Globus pallidus (tissue), 1 donor: ENCODE measurements at places on chromosomes 2 and 18.

DNA sequence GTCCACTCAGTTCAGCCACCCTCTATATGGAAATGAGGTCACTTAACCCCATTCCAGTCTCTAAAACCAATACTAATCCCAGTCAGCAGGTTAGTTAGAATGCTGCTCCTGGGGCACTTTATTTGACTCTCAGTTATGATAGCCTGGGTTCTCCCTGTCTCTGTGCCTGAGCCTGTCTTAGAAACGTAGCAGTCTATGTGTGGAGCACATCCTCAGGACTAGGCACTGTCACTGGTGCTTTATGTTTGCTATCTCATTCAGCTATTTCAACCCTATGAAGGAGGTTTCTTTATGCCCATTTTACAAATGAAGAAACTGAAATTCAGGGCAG, 152.5 kb upstream of the PKDCC start:
- no peak for DNase-seq

DNA sequence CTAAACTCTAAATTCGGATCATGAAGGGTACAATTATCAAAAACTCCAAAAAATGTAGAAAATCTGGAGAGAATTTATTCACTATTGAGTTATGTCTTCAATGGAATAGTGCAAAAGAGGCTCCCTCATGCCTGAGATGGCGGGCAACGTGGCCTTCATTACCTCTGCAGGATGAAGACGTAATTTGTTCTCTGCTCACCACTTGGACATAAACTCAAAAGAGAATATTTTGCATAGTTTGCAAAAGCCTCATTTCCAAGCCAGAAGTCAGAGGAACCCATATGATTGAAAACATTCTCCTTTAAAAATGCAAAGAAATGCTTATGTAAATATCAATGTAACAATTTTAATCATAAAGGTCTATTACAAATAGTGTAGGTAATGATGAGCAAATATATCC, 58.7 kb downstream of the SLC25A12 start:
- no peak for DNase-seq

GRCh38 chr18:45843019-45843418, 17.5 kb downstream of the SIGLEC15 start:
- no peak for DNase-seq

- DNase-seq: no peak
Observed at GRCh38 chr2:223701761-223702160, 99.6 kb upstream of the SCG2 start.

DNA sequence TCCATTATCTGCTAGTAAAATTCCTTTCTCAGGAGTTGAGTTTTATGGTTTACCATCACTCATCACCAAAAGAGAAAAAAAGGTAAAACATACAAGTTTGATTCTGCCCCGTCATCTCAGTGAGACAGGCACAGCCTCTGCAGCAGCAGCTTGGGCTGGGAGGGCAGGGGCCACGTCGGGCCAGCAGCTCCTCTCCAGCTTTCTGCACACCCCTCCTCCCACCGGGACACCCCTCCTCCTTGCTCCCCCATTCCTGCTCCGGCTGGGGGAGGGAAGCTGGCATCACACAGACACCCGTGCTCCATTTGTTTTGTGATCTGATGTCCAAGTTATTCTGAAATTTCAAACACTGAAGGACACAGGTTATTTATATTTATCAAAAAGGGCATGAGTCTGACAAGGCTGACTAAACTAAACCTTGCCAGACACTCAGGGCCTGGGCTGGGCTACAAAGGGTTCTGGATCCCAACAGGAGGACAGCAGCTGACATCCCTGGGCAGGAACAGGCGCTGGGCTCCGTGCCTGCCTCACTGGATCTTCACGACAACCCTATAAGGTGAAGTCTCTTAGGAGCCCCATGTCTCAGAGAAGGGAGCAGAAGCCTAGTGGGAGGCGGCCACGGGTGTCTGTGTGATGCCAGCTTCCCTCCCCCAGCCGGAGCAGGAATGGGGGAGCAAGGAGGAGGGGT, 71.4 kb downstream of the HDAC4 start:
- DNase-seq: no peak

- DNase-seq: no peak
Observed at GRCh38 chr2:120538691-120539423, 192.9 kb downstream of the INHBB start.

DNA sequence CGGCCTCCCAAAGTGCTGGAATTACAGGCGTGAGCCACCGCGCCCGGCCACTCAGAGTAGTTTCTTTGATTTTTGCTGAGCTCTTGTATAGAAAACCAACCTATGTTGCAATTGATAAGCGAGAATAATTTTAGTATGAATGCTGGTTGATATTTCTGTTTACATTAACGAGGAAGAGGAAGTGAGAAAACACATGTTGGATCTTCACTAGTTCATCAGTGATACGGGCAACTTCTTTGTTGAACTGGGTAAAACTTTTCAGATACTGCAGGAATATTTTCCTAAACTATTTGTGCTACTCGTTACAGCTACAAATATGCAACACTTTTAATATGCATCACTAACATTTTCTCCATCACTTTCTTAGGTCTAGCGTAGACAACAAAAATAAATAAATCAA, 67.9 kb upstream of the SLC25A52 start:
- DNase-seq: no peak

GRCh38 chr18:9712611-9713010, 4.5 kb downstream of the RAB31 start:
- DNase-seq: no peak

- no peak for DNase-seq
Observed at GRCh38 chr2:64711252-64711800, 57.6 kb upstream of the SERTAD2 start.

GRCh38 chr18:51138936-51139335, 58.5 kb downstream of the MEX3C start:
- no peak for DNase-seq

DNA sequence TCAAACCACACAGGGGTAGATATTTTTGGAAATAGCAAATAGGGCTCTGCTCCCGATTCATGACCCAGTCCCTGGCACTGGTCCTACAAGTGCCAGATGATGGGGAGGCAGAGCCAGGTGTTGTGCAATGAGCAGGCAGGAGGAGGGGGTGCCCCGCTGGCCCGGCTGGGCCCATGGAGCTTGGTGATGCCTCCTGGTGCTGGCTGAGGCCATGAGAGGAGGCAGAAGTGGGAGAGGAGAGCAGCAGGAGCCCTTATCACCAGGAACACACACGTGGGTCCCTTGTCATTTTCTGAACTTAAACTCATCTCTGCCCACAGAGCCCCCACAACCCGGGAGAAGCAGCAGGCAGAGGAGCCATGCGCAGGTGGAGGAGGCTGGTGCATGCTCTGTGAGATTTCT, 90.5 kb upstream of the MAPK4 start:
- peak; percentile 22 for DNase-seq

GRCh38 chr2:109339519-109339966, 210.5 kb downstream of the SH3RF3 start:
- DNase-seq: no peak

DNA sequence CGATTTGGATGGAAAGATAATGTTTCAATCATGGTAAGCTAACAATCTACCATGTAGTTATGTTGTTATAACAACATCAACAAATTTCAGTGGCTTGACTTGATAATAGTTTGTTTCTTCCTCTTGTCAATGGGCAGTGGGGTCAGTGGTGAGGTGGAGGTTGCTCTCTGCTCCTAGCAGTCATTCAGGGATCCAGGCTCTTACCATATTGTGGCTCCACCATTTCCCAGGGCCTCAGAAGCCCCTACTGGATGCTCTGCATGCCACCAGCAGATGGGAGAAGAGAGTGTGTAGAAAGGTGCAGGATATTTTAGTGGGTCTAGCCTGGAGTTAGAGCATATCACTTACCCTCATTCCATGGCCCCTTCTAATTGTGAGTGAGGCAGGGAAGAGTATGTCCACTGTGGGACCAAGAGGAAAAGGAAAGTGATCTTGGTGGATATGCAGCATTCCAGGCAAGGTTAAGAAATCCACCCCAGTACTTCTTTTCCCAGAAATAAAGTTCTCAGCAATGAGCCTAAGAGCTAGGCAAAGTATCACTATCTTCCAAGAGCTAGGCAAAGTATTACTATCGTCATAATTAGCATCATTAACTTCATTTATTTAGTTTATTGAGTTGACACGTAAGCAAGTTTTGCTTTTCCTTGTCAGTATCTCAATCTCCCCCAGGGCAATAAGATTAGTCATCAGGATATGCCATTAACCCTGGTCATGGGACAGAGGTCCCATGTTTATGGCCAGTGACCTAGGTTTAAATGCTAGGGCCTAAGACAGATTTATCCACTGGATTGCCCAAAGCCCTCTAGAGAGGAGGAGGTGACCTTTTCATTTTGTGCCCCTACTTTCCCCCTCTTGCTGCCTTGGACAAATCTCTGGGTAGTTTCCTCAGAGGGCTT, 4.2 kb upstream of the IWS1 start:
- DNase-seq: no peak

DNA sequence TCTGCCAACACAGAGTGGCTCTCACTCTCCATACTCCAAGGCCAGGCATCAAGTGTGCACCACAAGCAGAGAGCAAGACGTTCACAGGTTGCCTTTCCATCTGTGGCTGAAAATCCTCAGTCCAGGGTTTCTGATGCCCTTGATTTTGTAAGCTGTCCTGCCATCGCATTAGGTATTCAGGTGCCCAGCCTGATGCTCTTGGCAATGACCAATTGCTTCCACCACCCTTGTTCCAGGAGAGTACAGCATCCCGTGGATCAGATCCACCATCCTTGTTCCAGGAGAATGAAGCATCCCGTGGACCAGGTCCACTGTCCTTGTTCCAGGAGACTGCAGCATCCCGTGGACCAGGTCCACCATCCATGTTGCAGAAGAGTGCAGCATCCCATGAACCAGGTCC, 133.4 kb upstream of the GPC1 start:
- no peak for DNase-seq

- DNase-seq: no peak
Observed at GRCh38 chr2:30702694-30703093, 104.6 kb downstream of the CAPN13 start.

GRCh38 chr2:51711766-51712165, 679.8 kb upstream of the NRXN1 start:
- no peak for DNase-seq

DNA sequence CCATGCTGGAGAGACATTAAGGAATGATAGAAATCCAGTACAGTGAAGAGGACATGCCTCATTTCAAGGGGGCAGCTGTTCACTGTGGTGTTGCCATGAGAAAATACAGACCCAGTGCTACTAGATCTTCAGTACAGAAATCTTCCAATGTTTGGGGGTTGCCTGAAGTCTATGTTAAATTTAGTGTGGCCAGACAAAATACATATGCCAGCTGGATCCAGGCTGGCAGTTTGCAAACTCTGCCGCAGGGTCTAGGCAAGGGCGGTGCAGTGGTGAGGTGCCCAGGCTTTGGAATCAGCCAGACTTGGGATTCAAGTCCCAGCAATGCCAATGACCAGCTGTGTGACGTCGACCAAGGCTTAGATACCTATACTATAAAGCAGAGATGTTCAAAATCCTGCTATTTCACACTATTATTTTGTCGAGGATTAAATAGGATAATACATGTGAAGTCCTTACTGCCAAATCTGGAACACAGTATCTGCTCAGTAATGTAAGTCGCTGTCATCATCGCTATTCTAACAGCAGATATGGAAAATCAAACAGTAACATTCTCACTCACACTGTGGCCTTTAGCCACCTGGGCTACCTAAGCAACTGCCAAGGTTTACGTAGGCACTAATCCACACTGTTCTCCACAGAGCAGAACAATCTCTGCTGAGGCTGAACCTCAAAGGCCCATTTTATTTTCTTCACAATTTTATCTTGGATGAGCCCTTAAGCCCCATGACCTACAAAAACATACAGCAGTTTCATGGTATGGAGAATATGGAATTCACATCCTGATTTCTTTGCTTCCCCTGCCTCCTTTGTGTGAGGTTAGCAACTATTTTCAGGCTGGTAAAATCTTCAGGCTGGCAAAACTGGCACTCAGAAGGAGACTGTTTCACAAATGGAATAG, 5.9 kb upstream of the TMSB10 start:
- no peak for DNase-seq

- DNase-seq: no peak
Observed at GRCh38 chr2:176784633-176785200, 427.9 kb upstream of the HNRNPA3 start.

GRCh38 chr2:236582968-236583367, 13.3 kb downstream of the ACKR3 start:
- no peak for DNase-seq

DNA sequence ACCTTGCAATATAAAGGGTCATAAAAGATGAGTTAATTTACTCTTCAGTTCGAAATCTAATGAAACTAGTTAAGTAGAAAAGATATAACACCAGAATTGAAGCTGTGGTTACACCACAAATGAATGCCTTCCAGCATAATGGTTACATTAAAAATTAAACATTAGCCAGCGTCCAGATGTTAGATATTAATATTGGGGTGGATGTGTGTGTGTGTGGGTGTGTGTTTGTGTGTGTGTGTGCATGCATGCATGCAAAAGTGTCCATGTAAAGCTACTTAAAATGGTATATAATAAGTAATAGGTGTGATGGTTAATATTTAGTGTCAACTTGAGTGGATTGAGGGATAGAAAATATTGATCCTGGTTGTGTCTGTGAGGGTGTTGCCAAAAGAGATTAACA, 170.4 kb upstream of the FN1 start:
- DNase-seq: no peak

DNA sequence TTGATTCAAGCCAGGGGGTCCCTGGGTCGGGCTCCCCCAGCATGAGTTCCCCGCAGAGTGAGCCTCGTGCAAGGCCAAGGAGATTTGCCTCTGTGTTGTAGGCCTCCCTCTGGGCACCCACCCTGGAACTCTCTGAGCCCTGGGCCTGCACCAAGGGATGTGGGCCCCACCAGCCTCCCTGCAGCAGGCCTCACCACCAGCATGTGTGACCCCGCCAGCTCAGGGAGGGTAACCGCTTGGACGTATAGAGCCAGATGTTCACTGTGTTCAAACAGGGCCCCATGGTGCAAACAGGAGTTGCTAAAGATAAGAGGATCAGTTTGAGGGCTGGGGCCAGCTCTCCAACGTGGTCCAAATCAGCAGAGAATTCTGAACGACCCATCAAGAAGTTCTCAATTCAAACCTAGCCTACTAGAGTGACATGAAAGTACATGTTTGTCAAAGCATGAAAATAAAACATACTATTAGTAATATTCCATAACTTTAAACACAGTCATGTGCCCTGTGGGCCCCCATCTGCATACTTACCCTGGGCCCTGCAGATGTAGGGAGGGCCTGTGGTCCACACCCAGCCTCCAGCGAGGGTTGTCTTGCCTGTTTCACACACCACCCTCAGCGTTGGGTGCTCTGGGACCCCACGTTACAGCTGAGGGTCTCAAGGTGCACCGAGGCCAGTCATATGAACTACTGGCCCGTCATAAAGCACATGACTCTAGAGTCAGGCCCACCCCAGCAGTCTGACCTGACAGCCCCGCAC, 5.5 kb upstream of the TUBB6 start:
- DNase-seq: no peak

DNA sequence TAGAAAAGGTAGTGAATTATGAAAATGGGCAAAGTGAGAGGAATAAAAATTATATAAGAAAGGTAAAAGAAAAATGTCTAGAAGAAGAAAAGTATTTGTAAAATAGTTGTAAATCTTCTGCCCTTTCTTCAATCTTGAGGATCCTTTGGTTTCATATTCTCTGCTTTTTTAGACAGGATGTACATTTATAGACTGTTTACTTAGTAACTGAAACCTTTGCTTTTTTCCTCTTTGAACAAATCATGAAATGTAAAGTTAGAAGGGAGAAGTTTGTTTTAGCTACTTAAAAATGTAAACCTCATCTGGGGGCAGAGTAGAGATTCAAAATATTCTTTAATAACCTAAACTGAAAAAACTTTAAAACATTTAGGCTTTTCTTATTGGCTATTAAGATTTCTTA, 150.4 kb upstream of the ITGA4 start:
- no peak for DNase-seq
